ENCODE measurements at places on chromosomes 4 and X. TPM values are rescaled to one million over a fixed set of nuclear protein-coding genes. Genes with fewer than 3 reads are reported as not detected.

Gene SHROOM3
- 17.8 TPM for total RNA-seq

Gene GNL3L
- 17.6 TPM for total RNA-seq

Gene CFAP47
- 2.2 TPM for total RNA-seq

Gene GPR78
- total RNA-seq: not detected

Gene C4orf50
- 17.0 TPM for total RNA-seq

Gene SGMS2
- total RNA-seq: 0.94 TPM

Gene RENBP
- total RNA-seq: 2.8 TPM

Gene RRAGB
- total RNA-seq: 62.1 TPM

Gene YIPF7
- total RNA-seq: 6.7 TPM

Gene MAD2L1
- total RNA-seq: 7.2 TPM

Gene DDX60
- 6.7 TPM for total RNA-seq

Gene TEX11
- total RNA-seq: not detected
